ENCODE measurements at places on chromosomes 2 and 18.

DNA sequence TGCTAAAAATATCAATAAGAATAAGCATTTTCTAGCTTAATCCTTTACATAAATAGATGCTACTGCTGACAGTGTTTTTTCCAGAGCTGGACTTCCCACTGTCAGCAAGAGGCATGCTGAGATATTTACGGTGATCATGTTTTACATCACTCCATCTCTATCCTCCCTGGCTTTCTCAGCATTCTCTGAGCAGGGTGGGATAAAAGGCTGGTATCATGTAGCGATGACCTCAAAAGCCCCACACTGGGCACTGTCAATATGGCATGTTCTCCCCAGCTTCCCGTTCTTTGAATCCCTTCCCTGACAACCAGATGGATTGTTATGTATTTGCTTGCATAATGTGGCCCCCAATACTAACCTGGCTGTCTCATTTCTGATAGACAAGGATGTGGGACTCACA, 83.2 kb upstream of the EPHA4 start:
- no peak for DNase-seq

DNA sequence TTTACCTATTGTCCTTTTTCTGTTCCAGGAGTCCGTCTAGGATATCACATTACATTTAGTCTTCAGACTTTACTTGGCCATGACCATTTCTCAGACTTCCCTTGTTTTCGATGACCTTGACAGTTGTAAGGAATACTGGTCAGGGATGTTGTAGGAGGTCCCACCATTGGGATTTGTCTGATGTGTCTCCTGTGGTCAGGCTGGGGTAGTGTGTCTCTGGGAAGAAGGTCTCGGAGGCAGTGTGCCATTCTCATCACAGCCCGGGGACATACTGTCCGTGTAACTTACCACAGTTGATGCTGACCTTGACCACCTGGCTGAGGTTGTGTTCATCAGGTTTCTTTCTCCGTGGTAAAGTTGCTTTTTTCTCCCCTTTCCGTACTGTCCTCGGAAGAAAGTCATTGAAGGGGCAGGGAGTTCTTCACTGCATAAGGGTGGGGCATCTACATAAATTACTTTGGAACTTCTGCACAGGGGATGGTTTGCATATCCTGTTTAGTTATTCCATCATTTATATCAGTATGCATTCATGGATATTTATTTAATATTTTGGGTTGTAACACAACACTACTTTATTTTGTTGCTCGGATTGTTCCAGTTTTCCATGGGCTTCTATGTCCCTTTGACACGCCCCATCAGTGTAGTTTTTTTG, 41.2 kb downstream of the ZNF532 start:
- no peak for DNase-seq

- no peak for DNase-seq
Observed at GRCh38 chr2:172107690-172108586, 5.2 kb upstream of the DLX2 start.

DNA sequence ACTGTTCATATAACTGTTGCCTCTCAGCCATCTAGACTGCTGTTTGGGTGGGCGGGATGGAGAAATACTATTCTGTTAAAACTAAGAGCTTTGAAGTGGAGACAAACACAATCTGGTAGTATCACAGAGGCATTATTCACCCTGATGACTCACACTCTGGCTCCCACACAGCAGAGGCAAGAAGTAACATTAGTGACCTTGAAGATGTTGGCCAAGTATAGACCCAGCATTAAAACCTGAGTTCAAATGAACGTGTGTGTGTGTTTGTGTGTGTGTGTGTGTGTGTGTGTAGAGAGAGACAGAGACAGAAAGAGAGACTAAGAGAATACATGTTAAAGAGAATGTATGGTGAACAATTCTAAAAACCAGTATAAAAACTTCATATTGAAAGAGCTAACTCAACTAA, 22.5 kb upstream of the ACVR1 start:
- DNase-seq = no peak

GRCh38 chr2:43531251-43531650, 64.6 kb downstream of the THADA start:
- no peak for DNase-seq

GRCh38 chr2:127737892-127738291, 36.6 kb downstream of the SFT2D3 start:
- no peak for DNase-seq

DNA sequence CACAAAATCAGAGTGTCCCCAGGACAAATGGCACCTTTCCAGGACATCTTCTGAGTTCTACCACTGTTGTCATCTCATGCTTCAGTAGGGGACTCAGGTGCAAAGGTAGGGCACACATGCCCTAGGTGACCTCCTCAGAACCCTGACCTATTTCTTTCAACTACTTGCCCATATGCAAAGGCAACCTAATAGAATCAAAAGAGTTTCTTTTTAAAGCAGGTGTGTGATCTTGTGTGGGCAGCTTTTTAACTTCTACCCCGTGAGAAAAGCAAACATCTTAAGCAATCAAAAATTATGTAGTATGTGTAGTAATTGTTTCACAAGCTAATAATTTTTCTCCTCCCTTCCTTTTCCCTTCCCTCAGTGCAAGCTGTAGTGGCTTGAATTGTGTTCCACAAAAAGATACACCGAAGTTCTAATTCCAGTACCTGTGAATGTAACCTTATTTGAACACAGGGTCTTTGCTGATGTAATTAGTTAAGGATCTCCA, 333.1 kb downstream of the RND3 start:
- no peak for DNase-seq

DNA sequence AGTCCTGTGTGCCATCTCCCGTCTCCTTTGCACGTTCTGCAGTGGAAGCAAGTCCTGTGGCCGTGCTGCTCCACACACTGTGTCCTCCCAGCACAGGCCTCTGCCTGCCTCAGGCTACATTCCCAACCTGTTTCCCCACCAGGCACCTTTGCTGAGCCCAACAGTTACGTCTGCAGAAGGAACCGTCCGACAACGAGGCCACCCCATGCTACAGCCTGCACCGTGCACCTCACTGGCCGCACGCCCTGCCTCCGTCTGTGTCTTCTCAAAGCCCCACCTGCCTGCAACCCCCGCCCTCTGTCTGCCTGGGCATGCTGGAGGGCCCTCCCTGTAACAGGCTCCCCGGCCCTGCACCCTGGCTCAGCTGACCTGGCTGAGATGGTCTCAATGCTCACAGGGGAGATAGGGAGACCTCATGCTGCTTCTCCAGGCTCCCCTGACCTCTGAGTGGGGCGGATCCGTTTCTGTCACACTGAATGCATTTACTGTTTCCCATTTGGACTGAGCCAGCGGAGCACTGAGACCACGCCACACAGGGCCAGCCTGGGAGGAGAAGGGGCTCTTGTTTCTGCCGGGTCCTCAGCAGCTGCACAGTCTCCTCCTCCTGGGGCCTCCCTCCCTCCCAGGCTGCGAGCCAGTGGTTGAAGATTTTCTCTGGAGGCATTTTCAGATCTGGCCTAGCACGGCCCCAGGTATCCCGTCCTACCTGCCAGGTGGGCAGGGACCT, 109.1 kb upstream of the OTOS start:
- peak; percentile 73 for DNase-seq

DNA sequence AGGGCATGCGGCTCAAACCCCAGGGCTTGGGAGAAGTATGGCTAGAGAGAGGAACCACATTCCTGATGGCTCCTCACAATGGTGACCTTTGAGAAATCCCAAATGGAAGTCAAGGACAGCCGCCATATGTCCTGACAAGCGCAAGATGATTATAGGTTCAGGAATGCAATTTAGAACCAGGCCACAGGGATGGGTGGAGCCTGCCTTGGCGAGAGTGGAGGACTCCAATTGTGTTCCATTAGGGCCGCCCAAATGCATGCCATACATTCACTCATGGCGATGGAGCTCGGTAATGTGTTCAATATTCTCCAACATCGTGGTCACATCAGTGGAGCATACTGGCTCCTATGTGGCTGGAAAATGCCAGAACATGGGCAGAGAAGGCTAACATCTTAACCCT, 662.9 kb upstream of the ID2 start:
- no peak for DNase-seq

All from femur (tissue), 1 donor.